ENCODE measurements at places on chromosomes 7 and 10.

- DNase-seq, result no peak
These were observed 25.6 kb downstream of the YKT6 start for GRCh38 chr7:44226396-44226753.

DNA sequence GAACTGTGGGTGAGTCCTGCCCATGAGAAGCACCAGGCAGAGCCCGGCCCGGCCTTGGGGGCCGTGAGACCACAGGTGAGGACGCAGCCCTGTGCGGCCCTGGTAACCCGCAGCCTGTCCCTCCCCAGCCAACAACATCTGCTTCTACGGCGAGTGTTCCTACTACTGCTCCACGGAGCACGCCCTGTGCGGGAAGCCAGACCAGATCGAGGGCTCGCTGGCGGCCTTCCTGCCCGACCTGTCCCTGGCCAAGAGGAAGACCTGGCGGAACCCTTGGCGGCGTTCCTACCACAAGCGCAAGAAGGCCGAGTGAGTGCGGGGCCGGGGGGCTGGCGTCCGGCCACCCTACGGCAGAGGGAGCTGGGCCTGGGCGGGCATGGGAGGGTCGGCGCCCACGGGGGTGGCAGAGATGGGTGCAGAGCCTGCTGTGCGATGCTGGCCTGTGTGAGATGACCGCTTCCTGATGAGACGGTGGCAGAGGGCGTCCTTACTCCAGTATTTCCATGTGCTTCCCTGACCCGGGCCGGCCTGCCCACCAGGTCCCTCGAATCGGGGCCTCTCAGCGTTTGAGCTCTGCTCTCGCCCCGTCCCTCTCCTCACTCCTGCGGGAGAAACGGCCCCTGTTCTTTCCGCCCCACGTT, 34.1 kb upstream of the FOXL3 start:
- no peak for DNase-seq

- no peak for DNase-seq
These were observed 378.2 kb upstream of the PRKCQ start for GRCh38 chr10:6958254-6958653.

GRCh38 chr7:124954790-124955189, 25.2 kb upstream of the POT1 start:
- no peak for DNase-seq

DNA sequence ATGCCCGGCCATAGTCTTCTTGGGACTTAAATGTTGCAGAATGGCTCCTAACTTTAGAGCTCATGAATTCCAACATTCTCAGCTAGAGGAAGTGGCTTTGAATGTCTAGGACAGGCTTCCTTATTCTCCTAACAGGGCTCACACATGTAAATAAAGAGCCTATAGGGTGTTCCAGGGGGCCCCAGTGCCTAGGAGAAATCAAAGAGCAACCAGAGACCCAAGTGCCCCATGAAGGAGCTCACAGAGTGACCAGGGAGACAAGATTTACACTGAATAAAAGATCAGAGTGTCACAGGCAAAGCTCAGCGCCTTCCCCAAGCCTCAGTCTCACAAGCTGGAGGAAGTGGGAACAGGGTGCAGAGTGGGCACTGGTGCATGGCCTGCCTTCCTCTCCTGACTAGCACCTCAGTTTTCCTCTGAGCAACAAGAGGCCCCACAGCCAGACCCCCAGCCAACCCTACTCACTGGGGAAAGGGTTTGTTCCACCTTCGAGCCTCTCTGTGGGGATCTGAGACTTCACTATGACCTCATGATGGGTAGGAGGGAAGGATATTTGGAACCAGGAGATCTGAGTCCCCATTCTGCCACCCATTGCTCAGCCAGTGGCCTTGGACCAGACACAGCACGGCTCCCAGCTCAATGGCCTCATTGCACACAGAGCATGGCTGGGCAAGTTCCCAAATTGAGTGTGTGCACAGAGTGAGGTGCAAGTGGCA, 16.0 kb downstream of the TMEM273 start:
- DNase-seq, result no peak

- DNase-seq, result no peak
These were observed 397.0 kb downstream of the CALN1 start for GRCh38 chr7:72015136-72015535.

- DNase-seq, result no peak
These were observed 38.2 kb upstream of the PFKFB3 start for GRCh38 chr10:6164271-6165095.

- DNase-seq, result no peak
These were observed 3.4 kb downstream of the BAG3 start for GRCh38 chr10:119654540-119654939.

DNA sequence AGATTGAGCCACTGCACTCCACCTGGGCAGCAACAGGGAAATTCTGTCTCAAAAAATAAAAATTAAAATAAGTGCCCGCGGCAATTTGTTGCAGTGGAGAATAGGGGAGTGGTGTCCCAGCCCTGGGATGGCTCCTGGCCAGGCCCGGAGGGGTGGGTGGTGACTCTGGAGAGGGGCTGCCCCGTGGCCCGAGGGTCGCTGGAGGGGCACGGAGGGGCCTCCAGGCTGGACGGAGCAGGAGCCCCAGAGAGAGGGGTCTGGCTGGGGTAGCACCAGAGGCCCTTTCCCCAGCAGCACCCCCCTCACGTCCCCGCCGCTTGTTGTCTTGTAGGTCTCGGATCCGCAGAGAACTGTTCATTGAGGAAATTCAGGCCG, 38.6 kb upstream of the SH2B2 start:
- DNase-seq, result no peak

- no peak for DNase-seq
These were observed 30.8 kb upstream of the CHST15 start for GRCh38 chr10:124124123-124124768.

- DNase-seq, result no peak
These were observed 48.8 kb upstream of the SLC35B4 start for GRCh38 chr7:134365341-134366054.

DNA sequence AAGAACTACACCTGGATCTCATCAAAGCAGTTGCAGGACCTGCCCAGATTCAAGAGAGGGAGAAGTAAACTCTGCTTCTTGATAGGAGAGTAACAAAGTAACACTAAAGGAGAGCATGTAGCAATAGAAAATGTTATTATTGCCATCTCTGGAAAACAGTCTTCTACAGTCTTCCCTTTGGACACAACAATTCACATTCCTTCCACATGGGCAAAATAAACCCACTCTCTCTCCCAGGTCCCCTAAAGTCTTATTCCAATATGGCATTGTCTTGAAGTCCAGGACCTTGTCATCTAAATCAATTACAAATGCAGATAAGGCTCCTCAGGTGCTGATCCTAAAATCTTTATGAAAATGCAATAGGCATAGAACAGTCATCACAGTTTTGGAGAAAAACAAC, 10.3 kb upstream of the WNT2 start:
- DNase-seq, result no peak

DNA sequence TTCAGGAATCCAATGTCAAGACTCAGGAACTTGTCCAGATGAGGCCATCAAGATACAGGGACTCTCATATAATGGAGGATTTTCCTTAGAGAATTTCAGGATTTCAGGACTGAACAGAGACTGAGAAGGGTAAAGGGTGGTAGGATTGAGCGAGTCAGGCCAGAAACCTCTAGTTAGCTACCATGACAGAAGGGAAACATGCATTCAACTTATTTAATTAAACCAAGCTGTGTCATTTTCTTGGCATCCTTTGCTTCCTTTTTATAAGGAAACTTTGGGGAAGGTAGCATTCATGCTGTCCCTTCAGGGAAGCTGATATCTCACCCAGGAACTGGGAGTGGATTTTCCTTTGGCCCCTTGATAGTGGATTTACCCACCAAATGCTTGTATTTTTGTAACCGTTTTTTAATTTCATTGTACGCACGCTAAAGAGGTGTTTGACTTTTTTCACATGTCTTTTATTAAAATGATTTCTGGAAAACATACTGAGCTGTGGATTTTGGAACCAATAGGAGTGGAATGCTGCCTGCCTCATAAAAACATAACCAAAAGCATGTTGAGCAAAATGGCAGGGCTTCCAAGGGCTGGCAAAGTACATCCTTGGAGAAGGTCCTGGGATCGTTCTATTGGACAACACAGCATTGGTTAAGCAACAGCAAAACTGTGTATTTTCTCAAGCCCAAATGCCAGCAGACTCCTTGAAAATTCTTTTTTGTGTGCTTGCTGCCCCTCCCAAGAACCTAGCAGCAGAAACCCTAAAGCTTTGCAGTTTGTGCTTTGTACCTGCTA, 104.5 kb downstream of the CXCL12 start:
- DNase-seq, result no peak

GRCh38 chr7:141290973-141291372, 217.1 kb downstream of the TMEM178B start:
- DNase-seq, result no peak

GRCh38 chr7:97381815-97382554, 264.5 kb downstream of the SDHAF3 start:
- no peak for DNase-seq

DNA sequence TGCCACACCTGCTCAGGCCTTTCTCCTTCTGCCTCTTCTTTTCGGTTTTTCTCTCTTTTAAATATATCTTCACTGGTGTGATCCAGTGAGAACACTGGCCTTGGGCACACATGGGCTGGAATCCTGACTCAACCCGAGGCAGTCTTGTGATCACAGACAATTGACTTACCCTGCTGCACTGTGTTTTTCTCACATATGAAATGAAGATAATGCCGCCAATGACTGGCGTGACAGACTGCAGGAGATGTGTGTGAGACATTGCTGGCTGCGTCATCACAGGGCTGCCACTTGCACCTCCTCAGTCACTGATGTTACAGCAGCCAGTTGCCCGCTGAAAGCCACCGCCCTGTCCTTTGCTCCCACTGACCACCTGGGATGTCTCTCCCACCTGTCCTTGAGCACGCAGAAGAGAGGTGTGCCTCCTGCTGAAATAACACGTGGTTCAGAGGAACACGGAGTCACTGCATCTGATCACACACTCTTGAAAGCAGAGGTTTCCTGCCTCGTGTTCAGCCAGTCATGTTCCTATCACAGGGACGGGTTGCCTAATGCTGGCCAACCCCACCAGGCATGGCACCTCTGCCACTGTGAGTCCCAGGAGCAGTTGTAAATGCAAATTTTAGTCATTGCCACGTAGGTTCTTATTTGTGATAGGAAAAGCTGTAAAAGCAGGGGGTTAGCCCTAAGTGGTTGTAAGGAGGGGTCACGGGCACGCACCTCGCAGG, 124.6 kb upstream of the LANCL2 start:
- no peak for DNase-seq

GRCh38 chr10:110414548-110415309, 83.0 kb upstream of the DUSP5 start:
- peak; percentile 94 for DNase-seq

DNA sequence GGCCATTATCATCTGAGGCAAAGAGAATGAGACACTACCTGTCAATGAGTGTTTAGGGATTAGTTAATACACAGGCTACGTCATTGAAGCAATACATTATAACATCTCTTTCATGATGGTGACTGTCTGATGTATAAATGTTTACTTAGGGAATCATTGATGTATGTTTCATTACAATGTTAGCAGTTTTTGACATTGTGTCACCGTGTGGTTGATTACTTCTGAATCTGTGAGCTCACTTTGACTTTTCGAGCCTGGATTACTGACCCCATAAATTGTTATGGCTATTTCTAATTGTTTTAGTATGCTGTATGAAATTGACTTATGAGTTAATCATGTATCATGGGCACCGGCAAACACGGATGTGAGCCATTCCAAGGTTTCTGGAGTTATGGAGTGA, 494.0 kb downstream of the MAGI2 start:
- no peak for DNase-seq

- no peak for DNase-seq
These were observed 19.4 kb upstream of the TM9SF3 start for GRCh38 chr10:96606216-96606615.

DNA sequence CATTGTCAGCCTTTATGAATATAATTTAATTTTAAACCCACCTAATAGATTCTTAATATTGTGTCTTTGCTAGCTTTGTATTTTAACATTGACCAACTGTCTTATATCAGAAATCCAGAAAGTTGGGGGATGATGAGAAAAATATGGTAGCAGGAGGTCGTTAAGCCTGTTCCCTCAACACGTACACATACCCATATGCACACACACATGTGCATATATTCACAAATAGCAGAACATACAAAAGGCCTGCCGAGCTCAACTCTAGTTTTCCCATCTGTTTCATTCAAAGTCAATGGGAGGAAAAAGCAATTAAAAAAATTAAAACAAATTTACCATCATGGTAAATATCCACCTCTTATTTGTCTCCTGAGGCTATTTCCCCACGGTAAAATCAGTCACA, 25.9 kb upstream of the PTPRZ1 start:
- DNase-seq, result no peak

GRCh38 chr7:148437043-148437442, 153.5 kb upstream of the C7orf33 start:
- DNase-seq, result no peak

DNA sequence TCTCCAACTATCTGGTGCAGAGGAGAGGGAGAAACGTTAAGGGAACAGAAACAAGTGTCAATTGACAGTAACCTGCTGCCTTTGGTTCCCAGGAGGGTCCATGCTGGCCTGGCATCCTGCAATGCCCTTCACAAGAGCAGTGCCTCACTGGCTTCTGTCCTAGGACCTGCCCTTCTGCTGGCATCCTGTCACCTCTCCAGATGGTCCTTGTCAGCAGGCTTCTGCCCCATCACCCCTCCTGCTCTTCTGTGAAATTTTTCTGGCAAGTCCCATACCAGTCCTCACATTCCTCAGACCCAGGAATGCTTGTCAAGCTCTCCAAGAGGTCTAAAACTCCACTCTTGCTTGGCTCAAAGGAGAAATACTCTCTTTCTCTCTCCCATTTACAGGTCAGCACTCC, 34.2 kb downstream of the C10orf67 start:
- DNase-seq, result no peak

GRCh38 chr10:80501913-80502521, 35.7 kb upstream of the SH2D4B start:
- DNase-seq, result no peak

GRCh38 chr7:36262309-36263094, 109.4 kb downstream of the EEPD1 start:
- no peak for DNase-seq

- DNase-seq, result no peak
These were observed 130.8 kb downstream of the MDFIC start for GRCh38 chr7:115052706-115053105.

DNA sequence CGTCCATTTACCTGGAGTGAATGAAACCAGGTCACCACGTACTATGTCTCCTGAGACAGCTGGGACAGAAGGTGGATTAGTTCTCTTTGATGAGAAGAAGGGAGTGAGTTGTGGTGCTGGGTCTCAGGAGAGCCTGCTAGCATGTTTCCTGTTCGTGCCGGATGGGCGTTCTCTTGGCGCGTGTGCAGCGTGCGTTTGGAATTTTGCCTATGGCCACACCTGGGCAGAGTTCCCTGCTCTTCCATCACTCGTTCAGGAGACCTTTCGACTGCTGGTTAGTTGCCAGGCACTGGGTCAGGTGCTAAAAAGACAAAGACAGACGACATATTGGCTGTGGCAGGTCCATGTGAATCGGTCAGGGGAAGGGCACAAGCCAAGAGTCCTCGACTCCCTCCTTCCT, 90.3 kb downstream of the TRRAP start:
- no peak for DNase-seq

GRCh38 chr10:80700252-80700651, 162.6 kb downstream of the SH2D4B start:
- DNase-seq, result no peak

GRCh38 chr10:73414230-73414945, 530 bp upstream of the ANXA7 start:
- DNase-seq, result peak; percentile 1

GRCh38 chr10:98422182-98422581, 7.2 kb upstream of the PYROXD2 start:
- DNase-seq, result no peak

- no peak for DNase-seq
These were observed 345.0 kb downstream of the SORCS1 start for GRCh38 chr10:106819490-106819889.
